ENCODE measurements at places on chromosomes 1 and 21.

GRCh38 chr1:200938955-200939354, 44.3 kb downstream of the INAVA start:
- DNase-seq, result no peak

GRCh38 chr1:227072991-227073390, 132.9 kb downstream of the COQ8A start:
- DNase-seq, result no peak

GRCh38 chr1:17145648-17146047, 26.4 kb upstream of the PADI2 start:
- no peak for DNase-seq

DNA sequence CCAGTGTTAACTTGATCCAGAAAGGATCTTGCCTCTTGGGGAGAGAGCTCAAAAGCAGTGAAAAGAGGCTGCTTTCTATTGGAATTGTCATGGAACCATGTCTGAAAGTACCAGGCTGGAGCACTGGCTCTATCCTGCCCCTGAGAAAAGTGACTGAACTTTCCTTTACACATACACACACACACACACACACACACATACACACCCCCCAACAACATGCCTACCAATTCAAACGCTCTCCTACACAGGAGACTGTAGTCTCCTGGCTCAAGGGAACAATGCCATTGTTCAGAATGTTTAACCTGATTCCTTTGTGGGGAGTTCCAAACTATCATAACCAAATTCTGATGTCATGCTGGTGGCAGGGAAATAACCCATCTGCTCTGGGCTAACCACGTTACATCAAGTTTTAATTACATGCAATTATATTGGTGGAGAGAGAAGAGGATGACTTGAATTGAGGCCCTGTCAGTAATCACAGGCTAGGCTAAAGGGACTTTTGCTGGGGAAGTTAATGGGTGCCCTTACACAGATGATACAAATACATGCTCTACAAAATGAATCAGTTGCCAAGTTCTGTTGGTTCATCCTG, 52.3 kb upstream of the DUSP10 start:
- DNase-seq, result no peak

GRCh38 chr21:29406385-29406784, 107.7 kb downstream of the BACH1 start:
- no peak for DNase-seq

- no peak for DNase-seq
These were observed 32.5 kb downstream of the PADI2 start for GRCh38 chr1:17086751-17087150.

- no peak for DNase-seq
These were observed 6.8 kb upstream of the ACKR1 start for GRCh38 chr1:159197561-159198557.

- DNase-seq, result no peak
These were observed 943 bp downstream of the SEMA6C start for GRCh38 chr1:151145304-151146071.

DNA sequence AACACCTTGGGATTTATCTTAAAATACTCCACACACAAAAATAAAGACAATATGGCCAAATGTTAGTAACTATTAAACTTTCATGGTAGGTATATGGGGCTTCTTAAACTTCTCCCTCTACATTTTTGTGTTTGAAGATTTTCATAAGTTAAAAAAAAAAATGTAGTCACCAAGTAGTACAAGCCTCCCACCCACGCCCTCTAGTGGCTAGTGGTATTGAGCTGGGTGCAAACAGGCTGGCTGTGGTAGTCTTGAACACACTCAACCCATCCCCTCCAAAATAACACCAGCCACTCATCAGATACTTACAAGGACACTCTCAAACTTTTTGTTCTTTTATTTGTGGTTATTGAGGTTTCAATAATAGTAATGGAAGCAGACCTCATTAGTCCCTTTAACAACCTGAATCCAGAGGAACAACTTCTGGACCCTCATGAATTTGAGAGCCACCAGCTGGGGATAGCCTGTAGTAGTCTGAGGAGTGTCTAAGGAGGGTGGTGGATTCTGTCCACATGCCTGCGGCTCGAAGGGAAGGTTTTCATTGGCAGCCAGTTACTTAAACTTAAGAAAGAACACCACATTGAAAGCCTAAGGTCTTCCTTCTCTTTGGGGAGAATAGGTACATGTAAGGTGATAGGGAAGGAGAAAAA, 15.6 kb downstream of the RD3 start:
- DNase-seq, result no peak

DNA sequence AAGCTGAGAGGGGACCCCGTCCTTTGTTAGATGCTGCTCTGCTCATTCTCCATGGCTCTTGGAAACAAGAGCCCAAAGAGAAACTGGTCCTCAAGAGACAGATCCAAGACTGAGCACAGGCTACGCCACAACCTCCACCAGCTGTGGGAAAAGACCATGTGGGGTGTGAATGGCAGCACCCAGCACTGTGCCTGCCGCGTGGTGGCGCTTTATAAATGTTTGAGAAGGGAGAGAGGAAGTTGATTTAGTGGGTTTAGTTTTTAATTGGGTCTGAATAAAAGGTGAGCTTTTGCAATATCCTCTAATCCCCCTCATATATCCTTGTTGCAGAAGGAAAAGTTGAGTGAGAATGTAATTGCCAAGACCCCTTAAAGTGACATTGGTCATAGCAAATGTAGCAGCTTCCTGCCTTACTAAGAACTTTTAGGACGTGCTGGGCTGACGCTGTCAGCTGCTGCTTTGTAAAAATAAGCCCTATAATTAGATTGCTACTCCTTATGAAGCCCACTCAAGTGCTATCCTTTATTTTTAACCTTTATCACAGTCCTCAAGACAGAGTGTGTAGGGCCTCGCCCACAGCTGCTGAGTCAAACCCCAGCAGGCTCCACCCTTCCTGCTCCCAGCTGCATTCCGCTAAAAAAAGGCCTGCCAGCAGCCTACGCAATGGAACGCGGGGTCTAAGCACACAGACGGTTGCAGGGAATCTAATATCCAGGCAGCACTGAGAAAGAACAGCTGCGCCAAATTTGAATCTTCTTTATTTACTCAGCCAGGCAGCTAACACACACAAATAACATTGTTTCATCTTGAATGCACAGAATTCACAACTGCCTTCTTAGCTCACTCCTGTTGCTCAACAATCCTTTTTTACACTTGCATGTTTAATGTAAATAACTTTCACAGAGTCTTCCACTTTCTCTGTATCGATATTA, 47.4 kb upstream of the PRDX6 start:
- no peak for DNase-seq

GRCh38 chr1:16433030-16433429, 4.2 kb downstream of the SPATA21 start:
- no peak for DNase-seq

DNA sequence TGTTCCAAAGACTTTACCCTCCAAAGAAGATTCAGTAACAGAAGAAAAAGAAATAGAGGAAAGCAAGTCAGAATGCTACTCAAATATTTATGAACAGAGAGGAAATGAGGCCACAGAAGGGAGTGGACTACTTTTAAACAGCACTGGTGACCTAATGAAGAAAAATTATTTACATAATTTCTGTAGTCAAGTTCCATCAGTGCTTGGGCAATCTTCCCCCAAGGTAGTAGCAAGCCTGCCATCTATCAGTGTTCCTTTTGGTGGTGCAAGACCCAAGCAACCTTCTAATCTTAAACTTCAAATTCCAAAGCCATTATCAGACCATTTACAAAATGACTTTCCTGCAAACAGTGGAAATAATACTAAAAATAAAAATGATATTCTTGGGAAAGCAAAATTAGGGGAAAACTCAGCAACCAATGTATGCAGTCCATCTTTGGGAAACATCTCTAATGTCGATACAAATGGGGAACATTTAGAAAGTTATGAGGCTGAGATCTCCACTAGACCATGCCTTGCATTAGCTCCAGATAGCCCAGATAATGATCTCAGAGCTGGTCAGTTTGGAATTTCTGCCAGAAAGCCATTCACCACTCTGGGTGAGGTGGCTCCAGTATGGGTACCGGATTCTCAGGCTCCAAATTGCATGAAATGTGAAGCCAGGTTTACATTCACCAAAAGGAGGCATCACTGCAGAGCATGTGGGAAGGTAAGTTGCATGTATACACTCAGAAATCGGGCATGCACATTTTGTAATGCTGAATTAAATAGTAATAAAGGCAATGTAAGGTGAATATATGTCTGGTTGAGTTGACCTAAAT, 97.2 kb downstream of the ZFYVE9 start:
- DNase-seq, result no peak

DNA sequence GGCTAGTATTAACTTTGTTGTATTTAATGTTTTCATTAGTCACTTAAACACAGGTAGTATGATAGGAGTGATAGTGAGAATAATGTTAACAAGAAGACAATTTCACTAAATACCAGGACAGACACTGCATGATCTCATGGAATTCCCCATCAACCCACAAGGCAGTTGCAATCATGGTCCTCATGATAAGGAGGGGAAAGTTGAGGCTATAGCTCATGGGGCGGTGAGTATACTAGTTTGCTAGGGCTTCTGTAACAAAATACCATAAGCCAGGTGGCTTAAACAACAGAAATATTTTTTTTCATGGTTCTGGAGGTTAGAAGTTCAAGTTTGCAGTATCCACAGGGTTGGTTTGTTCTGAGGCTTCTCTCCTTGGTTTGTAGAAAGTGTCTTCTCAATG, 115.8 kb downstream of the DSCAM start:
- DNase-seq, result no peak

GRCh38 chr1:20190256-20191160, 4.2 kb upstream of the PLA2G2C start:
- no peak for DNase-seq

DNA sequence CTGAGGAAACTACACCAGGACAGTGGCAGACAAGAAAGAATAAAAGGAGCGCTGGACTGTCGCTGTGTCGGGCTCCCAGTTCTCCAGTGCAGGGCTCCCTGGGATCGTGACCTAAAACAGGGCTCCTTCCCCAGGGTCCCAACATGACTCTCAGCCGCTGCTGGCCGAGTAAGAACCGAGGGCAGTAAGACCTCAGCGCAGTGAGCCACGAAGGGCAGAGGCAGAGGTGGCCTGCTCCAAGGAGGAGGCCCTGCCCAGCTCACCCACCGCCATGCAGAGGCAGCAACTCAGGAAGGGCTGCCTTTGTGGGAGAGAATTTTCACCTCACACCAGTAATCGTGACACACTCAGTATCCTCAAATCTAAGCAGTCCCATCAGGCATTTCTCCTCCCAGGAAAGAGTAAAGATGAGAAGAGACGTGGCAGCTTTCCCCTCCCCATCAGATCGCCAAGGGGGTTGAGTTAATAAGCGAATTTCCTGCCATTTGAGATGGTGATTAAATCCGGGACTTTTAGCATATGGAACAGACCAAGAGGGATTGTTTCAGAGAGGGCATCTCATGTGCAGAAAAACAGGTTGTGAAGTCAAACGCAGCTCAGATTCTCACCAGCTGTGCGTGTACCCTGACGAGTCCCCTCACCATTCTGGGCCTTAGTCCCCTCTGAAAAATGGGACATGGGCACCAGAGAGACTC, 19.8 kb upstream of the ARTN start:
- DNase-seq, result no peak

DNA sequence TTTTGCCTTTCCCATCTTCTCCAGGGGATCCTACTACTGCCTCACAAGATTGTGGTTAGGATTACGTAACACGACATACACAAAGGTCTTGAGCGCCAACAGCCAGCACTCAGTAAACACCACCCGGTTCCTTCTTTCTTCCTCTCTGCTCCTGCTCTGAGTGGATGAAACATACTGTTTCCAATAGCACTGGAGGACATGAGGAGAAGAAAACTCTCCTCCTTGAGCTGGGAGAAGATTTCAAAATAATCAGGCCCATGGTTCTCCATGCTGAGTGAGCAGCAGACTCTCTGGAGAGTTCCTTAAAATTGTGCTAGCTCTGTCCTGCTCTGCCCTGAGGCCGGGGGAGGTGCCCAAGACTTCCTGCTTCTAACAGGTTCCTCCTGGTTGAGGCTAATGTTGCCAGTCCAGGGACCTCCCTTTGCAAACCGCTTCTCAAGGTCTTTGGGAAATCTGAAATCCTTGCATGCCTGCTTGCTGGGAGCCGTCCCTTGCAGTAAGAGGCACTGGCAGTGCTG, 29.4 kb upstream of the MX1 start:
- DNase-seq, result no peak

DNA sequence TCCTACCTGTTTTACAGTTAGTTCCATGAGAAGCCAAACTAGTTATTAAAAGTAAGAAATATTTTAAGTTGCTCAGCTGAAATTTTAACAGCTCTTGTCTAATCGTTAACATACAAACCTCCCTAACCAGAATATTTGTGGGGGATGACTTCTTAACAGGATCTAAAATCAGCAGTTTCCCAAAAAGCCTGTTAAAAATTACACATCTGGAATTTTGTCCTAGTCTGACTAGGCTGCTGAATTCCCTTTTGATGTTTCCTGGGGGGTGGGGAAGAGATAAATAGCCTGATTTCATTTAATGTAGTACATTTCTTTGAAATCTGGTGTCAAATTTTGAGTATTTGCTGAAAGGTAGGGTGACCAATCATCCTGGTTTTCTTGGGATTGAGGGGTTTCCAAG, 78.8 kb upstream of the ARHGAP29 start:
- no peak for DNase-seq

DNA sequence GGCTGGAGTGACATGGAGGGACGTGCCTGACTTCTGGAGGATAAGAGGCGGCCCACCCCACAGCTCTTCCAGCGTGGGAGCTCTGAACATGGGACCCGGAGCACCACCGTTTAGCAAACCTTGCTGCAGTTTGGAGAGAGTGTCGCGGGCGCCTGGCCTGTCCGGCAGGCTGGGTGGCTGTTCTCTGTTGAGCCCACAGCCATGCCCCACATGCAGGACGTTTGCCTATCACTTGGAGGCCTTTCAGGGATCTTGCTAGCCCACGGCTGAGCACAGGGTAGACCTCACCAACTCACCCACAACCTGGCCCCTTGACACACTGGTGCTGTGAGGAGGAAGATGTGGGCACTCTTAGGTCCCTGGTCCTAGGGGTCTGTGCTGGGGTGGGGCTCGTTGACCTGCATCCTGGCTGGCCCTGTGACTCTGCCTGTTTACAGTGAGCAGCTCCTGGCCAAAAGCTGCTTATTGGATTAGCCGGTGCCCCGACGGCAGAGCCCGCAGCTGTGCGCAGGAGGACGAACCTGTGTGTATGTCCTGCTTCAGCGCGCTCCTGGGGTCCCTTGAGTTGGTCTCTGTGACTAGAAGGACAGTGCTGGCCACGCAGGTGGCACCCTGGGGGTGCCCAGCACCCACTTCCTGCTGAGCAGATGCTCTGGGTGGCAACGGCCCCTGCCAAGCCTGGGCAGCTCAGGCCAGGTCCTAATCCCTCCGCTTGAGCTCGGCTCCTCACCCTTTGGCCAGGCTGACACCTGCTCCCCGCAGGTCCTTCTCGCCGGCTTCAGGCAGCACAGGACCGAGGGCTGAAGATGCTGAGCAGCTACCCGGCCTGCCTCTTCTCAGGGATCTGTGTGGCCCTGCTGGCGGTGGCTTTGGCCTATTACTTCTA, 72.4 kb upstream of the TRAPPC10 start:
- DNase-seq, result no peak

GRCh38 chr1:79197421-79197820, 190.9 kb upstream of the ADGRL4 start:
- no peak for DNase-seq
